CD14-positive monocyte (primary cell): ENCODE measurements at places on chromosomes 1 and 21.

GRCh38 chr1:174426153-174426552 is 21.6 kb upstream of the GPR52 start:
- DNase-seq: no peak

- DNase-seq: no peak
Observed at GRCh38 chr1:119485201-119485600, 21.8 kb upstream of the HSD3B1 start.

- no peak for DNase-seq
Observed at GRCh38 chr1:17297991-17298390, 10.0 kb upstream of the PADI4 start.

DNA sequence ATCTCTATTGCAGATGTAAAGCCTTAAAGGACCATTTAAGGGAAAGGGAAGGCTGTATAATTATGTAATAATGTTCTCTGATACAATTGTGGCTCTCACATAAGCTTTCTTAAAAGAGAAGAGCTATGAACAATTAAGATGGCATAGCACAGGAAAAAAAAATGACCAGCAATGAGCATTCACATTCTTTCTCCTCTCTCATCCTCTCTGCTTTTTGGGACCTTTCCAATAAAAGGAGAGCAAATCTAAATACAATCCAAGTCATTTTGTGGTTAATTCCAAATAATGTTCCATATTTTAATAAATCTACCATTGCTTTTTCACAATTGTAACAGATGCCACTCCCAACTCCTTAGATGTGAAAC is 23.5 kb downstream of the SMYD3 start:
- DNase-seq: no peak

GRCh38 chr1:197920067-197920396 is 2.9 kb downstream of the LHX9 start:
- no peak for DNase-seq

DNA sequence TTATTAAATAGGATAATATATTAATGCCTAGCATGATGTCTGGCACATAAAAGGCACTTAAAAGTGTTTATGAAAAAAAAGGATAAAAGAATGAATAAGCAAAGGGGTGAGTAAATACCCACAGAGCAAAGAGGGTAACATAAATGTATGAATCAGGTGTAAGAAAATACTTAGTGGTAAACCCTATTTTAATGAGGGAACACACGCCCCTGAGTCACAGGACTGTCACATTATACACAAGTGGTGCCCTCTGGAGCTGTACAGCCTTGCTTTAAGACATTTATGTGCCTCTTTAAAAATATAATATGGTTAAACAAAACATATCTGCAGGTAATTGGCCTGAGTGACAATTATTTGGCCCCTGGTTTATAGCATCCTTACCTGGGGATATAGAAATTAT is 78.1 kb upstream of the PTBP2 start:
- DNase-seq: no peak

DNA sequence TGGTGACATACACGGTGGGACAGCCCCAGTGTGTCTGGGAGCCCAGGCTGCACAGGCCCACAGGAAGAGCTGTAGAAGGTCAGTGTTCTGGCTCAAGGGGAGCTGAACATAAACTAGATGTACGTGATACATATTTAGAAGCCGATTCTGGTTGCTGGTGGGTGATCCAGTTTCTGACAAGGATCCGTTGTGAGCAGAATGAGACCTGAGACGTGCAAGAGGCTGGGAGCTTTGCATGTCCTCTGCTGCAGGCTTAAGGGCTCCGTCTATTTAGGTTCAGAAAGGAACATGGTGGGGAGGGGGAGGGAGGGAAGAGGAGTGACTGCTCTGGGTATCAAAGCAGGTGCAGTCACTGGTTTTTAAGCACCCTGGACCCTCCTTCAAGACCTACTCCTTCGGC is 18.6 kb downstream of the LRRC38 start:
- DNase-seq: no peak

DNA sequence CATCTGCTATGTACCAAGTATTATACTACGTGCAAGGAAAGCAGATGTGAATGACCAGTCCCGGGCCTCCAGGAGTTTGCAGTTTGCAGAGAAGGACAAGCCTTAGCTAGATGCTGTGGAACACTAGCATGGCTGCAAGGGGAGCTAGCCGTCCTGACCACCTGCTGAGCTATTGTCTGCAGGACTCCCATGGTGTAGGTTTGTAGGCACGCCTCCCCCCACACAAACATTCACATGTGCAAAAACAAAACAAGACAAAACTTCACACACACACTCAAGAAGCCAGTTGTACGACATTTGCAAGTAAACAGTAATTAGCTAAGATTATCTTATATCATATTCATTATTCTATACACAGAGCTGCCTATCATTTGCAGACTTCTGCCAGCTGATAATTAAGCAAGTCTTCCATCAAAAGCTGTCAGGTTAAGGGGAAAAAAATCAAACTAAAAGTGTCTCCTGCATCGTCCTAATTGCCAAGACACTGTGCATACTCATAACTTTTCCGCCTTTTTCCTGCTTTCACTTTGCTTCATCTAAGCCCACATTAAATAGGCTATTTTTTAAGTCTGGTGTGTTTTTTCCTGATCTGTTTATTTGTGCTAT is 10.7 kb upstream of the HNRNPU start:
- DNase-seq: no peak

DNA sequence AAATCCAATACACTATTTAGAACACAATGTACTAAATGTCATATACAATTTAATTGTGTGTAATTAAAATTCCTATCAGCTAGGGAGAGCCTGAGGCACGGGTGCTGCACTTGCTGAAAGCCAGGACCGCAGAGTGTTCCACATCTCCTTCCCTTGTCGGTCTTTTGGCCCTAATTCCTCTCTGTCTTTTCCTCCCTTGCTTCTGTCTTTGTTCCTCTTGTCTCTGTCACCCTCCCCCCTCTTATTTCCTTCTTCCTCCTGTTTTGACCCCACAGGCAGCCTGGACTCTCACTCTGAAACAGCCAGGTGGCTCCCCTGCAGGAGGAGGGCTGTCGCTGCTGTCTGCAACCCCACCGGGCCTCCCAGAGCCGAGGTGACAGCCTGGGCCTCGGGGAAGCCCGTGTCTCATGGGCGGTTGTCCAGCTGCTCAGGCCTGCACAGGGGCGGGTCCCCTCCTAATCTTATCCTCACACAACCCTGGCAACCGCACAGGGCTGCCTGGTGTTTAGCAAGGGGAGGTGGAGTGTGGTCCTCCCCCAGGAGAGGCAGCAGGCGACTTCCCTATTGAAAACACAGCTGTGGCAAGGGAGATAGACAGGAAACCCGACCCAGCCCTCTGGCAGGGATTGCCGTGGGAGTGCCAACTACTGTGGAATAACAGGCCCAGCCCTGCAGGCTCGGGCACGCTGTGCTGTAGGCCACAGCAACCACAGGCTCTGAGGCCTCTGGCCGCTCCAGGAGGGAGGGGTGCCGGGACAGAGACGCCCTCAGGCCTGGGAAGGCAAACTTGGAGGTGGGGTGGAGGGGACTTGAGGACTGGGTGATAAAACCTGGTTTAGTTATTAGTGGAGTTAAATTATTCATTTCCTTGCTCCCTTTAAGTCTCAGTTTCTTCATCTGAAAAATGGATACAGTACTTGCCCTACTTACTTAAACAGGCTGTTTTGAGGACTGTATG is 68.8 kb upstream of the WDR26 start:
- DNase-seq: peak; percentile 70

- no peak for DNase-seq
Observed at GRCh38 chr1:244557565-244557964, 95.4 kb upstream of the DESI2 start.

DNA sequence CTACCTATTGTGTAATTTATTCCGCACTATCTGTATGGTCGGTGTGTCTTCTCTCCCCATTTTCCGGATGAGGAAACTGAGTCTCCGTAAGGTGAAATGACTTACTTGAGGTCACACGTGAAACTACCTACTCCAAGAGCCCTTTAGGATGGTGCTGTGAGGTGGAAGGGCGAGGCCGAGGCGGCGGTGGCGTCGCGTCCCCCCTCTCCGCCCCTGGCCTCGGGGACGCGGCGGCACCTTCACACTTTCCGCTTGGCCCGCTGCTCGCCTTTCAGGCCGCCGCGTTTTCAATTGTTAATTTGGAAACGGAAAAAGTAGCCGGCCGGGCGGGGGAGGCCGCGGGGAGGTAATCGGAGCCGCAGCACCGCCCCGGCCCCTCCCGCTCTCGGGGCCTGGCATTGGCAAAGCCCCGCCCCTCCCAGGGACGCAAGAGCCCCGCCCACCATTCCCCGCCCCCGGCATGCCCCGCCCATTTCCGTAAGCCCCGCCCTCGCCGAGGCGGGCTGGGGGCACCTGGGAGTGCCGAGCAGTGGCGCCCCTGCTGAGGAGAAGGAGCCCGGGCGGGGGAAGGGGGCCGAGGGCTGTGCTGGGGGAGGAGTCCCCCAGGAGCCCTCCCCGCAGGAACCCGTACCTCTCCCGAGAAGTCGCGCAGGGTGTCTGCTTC is 18.6 kb downstream of the KCNQ4 start:
- peak; percentile 53 for DNase-seq

GRCh38 chr1:35572296-35572695 is 818 bp upstream of the TFAP2E start:
- no peak for DNase-seq

DNA sequence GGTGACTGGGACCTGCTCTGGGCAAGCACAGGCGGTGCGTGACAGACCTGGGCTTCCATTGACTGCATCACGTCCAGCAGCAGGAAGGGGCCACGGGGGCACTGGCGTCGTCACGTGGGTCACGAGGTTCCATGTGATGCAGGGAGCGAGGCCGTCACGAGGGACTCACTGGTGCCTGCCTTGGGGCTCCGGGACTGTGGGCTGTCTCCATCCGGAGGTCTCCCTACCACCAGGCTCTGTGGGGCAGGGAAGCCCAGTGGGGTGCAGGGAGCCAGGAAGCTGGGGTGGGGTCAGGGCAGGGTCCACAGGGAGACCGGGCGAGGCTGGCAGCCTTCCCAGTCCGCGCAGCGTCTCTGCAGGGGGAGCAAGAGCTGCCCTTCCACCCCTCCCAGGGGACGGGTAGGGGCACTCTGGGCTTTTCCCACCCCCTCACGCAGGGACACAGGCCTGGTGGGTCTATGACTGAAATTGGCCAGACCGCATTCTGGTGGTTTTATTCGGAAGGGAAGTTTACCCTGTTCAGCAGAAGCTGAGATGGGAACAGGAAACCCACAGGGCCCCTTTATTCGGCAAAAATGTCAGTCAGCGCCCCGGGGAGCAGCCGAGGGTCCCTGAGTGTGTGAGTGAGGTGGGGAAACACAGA is 416 bp upstream of the TNFRSF14 start:
- DNase-seq: peak; percentile 97

- peak; percentile 78 for DNase-seq
Observed at GRCh38 chr1:203504400-203505250, 10.7 kb downstream of the OPTC start.

DNA sequence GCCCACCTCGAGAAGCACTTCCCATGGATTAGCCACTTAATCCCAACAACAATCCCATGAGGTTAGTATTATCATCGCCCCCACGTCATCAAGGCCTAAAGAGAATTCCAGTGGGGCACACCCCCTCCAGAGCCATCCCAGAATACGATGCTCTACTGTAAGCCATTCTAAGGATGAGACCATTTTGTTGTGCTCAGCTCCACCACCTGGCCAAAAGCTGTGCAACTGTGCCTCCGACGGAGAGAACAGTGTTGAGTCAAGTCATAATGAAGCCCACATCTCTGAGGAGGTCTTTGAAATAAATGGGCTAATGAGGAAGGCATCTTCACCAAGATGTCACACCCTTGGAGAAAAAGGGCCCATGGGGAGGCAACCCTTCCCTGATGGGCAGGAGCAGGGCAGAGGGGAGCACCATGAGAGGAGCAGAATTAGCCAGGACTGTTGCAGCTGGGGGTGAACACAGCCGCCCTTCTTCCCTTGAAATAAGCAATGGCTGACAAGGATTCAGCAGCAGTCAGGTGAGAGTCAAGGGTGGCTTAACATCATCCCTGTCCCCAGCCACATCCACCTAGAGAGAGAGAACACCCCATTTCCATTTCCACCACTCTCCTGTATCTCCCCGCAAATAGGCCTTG is 14.6 kb downstream of the SYF2 start:
- DNase-seq: no peak

DNA sequence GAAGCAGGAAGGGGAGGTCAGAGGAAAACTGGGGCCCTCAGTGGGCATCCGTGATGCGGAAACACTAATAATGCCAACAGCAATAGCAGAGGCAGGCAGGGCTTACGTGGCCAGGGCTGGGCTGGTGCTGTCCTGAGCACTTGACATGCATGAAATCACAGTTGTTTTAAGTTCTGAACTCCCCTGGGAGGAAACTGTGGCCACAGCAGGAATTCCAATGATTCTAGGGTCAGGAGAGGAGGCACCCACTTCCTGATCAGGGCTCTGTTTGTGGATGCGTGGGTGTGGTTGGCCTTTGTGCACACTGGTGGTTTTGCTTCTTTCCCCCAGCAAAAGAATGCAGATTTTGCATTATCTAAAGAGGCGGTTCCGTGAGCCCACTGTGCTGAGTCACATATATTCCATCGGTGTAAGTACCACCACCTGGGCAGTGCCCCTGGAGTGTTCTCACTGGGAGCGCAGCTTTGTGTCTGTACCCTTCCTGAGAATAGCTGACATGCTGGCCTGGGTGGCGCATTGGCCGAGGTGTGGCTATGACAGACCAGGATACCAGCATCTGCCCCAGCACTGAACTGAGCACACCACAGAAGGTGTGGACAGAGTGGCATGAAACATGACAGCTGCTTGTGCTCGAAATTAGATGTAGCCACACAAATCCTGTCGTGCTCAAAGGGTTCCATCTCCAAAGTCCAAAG is 71.0 kb downstream of the PDE9A start:
- DNase-seq: no peak

- no peak for DNase-seq
Observed at GRCh38 chr1:40899230-40899870, 37.2 kb upstream of the CITED4 start.
